ENCODE measurements at places on chromosomes 11 and 22. TPM values are rescaled to one million over a fixed set of nuclear protein-coding genes. Genes with fewer than 3 reads are reported as not detected.

Gene SAA1
- total RNA-seq: 714 TPM

Gene YPEL1
- total RNA-seq: 16.5 TPM

Gene OR2AG1
- not detected for total RNA-seq

Gene FAM111B
- total RNA-seq: 1.1 TPM

Gene MUC5AC
- total RNA-seq: not detected

Gene CRYBB3
- not detected for total RNA-seq

Gene NCAM1
- total RNA-seq: 1.0 TPM

Gene CHCHD10
- total RNA-seq: 84.6 TPM

Gene UPK3A
- not detected for total RNA-seq
